Glomerular endothelial cell (primary cell): ENCODE measurements at places on chromosomes 2 and 18. TPM values are rescaled to one million over a fixed set of nuclear protein-coding genes. Genes with fewer than 3 reads are reported as not detected.

The CD226 gene
- total RNA-seq, result under 0.01 TPM in 1 of 2 replicates, not detected in the other

The RSAD2 gene
- 0.44 and 12.7 TPM in 2 replicates for total RNA-seq

The ANKRD53 gene
- total RNA-seq, result 0.34 and 0.53 TPM in 2 replicates

The L3MBTL4 gene
- 0.53 and 1.3 TPM in 2 replicates for total RNA-seq

The COL5A2 gene
- total RNA-seq, result 110 and 229 TPM in 2 replicates

The RESP18 gene
- not detected in 2 replicates for total RNA-seq

The SH3RF3 gene
- 32.5 and 35.8 TPM in 2 replicates for total RNA-seq

The TFCP2L1 gene
- 0.10 TPM in 1 of 2 replicates, not detected in the other for total RNA-seq

The PLCD4 gene
- total RNA-seq, result 0.05 and 0.93 TPM in 2 replicates
